Left renal cortex interstitium (tissue), 4 donors: ENCODE measurements at places on chromosomes 4 and X. TPM values are rescaled to one million over a fixed set of nuclear protein-coding genes. Genes with fewer than 3 reads are reported as not detected.

GRCh38 chrX:116239944-116240840 is 69.6 kb downstream of the AGTR2 start:
- no peak for DNase-seq

DNA sequence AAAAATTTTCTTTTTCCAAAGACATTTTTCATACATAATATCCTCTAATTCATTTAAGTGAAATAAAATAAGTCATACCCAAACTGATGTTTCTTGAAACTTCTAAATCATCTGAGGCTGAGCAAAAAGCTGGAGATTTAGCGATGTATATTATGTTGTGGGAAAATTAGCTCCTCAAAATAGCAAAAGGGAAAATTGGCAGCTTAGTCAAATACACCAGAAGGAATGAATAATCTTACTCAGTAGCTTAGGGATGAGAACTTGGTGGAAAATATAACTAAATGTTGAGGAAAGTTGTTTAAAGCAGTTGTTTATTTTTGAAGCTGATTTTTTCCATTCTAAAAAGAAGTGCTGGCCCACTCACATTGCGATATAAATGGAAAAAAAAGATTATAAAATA is 40.9 kb downstream of the GABRA4 start:
- no peak for DNase-seq

DNA sequence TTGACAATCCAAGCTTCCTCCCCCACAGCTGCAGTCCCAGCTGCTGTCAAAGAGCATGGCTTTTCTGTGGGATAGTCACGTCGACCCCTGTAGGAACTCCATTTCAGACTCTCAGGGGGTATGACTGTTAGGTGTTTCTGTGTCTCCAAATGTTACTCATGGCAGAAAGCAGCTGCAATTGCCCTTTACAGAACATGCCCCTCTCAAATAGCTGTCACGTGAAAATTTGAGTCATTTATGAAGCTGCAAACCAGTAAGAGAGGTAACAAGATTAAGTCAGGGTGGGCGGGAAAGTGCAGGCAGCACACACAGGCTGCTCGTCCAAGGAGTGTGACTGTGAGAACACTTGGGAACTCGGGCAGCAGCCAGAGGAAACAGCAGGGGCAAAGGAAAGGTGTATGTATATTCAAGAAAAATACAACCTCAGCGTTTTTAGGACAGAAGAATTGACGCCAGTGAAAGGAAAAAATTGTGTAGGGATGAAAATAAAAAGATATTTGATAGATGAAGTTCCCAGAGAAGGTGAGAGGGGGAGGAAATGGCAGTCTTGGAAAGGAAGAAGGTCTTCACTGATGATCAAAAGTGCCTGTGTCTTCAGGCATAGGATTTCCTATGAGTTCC is 66.5 kb upstream of the TMEM184C start:
- no peak for DNase-seq

GRCh38 chr4:81796790-81797528 is 325.3 kb upstream of the RASGEF1B start:
- DNase-seq, result no peak

- DNase-seq, result no peak
Observed at GRCh38 chrX:19986531-19986930, 4.3 kb downstream of the BCLAF3 start.

NHSL2 gene
- polyA plus RNA-seq, result 8.3 TPM
